ENCODE measurements at places on chromosomes 16 and 17. TPM values are rescaled to one million over a fixed set of nuclear protein-coding genes. Genes with fewer than 3 reads are reported as not detected.
A peak's percentile ranks its signal among the peaks of the same experiment; 100 is the strongest.

DNA sequence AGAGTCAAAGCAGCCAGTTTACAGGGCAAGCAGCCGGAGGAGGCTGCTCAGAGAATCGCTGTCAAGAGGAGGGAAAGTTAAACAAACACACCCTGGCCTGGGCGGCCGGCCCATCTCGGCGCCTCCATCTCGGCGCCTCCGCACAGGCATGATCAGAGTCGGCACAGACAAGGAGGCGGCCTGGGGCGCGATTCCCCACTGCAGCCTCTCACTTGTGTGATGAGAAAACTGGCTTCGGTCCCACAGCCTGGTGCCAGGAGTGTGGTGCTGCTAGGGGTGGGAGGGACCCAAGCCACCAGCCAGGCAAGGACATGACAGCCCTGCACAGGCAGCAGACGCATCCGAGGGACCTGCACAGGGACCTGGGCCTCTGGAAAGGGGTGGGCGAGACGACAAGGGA, 17.7 kb downstream of the SLC38A10 start:
- peaks cover 16% of the 10 kb centered on the region for H3K36me3 ChIP-seq
- no peaks in the 10 kb centered on the region for H3K4me1 ChIP-seq
- H3K27me3 ChIP-seq, result no peaks in the 10 kb centered on the region
- no peak for DNase-seq

DNA sequence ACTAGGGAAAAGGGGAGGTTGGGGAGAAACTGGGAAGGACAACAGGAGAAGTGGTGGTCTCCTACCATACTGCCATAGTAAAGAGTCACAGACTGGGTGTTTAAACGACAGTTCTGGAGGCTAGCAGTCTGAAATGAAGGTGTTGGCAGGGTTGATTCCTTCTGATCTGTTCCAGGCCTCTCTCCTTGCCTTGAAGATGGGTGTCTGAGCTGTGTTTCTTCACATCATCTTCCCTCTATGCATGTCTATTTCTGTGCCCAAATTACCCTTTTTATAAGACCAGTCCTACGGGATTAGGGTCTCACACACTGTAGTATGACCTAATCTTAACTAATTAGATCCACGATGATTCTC, 79.8 kb upstream of the TMEM97 start:
- no peak for DNase-seq
- no peaks in the 10 kb centered on the region for H3K4me1 ChIP-seq
- peaks cover 30% of the 10 kb centered on the region for H3K27me3 ChIP-seq
- H3K27ac ChIP-seq, result no peak overlapping the region
- no peak overlapping the region for H3K4me3 ChIP-seq
- H3K36me3 ChIP-seq, result no peaks in the 10 kb centered on the region

- no peaks in the 10 kb centered on the region for H3K36me3 ChIP-seq
- no peak overlapping the region for H3K4me3 ChIP-seq
- no peaks in the 10 kb centered on the region for H3K4me1 ChIP-seq
- H3K27me3 ChIP-seq, result no peaks in the 10 kb centered on the region
These were observed 28.9 kb upstream of the RBFOX1 start for GRCh38 chr16:7303660-7304200.

DNA sequence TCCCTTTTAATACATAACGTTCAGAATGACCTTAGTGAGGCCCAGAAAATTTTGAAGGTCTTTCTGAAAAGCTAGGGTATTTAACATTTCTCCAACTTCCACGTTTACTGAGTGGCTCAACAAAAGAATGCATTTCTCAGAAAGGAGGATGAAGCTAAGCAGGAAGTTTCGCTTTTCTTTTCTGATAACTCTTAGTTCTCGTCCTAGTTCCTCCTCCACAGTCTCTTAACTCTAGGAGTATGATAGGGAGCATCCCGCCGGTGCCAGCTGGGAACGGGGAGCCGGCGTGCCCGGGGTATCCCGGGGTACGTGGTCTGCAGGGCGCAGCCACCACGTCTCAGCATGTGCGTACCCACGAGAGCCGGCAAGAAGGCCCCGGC, 363 bp downstream of the KARS1 start:
- peak overlapping the region; percentile 98 for H3K27ac ChIP-seq
- no peaks in the 10 kb centered on the region for H3K27me3 ChIP-seq
- H3K4me3 ChIP-seq, result peak overlapping the region; percentile 81
- H3K4me1 ChIP-seq, result peaks cover 54% of the 10 kb centered on the region
- H3K36me3 ChIP-seq, result peaks cover 43% of the 10 kb centered on the region

- H3K27ac ChIP-seq, result no peak overlapping the region
- H3K36me3 ChIP-seq, result no peaks in the 10 kb centered on the region
- no peak overlapping the region for H3K4me3 ChIP-seq
- peaks cover 6% of the 10 kb centered on the region for H3K27me3 ChIP-seq
These were observed 35.3 kb upstream of the RAI1 start for GRCh38 chr17:17645961-17646360.

- no peaks in the 10 kb centered on the region for H3K36me3 ChIP-seq
- no peak for DNase-seq
- no peaks in the 10 kb centered on the region for H3K4me1 ChIP-seq
- no peak overlapping the region for H3K4me3 ChIP-seq
- peaks cover 14% of the 10 kb centered on the region for H3K27me3 ChIP-seq
These were observed 174.3 kb downstream of the MAP2K6 start for GRCh38 chr17:69588827-69589239.

DNA sequence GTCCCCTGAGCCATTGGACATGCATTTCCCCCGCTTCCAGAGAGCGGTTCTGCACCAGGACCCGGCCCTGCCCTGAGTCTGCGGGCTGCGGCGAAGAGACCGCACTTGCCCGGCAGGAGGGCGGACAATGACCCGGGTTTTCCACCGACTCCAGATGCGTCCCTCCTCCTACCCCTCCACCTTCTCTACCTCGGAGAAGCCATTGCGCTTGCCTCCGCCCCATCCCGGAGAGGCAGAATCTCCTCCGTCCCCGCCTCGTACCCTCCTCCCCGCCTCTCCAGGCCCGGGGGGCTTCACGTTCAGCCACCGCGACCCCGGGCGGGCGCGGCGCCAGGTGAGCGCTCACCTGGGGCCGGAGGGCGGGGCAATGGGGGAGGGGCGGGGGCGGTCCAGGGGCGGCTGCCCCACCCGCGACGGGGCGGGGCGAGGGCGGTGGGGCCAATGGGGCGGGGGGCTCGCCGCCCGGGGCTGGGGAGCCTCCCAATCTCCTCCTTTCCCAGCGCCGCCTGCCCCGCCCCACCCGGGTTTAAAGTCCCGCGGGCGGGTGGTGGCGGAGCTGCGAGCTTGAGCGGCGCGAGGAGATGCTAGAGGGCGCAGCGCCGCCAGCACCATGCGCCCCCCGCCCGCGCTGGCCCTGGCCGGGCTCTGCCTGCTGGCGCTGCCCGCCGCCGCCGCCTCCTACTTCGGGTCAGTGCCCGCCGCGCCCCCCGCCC, at the start of gene WNT9B:
Gene WNT9B (plus strand): TSS at position 555 of the 713 bp plus-strand sequence. CDS start 56 bp downstream, at position 611.
- no peak for DNase-seq
- no peak within 1 kb of the TSS for H3K27ac ChIP-seq
- H3K4me3 ChIP-seq, result no peak within 1 kb of the TSS
- peaks cover 75% of the 10 kb centered on the region for H3K27me3 ChIP-seq
- H3K36me3 ChIP-seq, result no peaks in the 10 kb centered on the region

DNA sequence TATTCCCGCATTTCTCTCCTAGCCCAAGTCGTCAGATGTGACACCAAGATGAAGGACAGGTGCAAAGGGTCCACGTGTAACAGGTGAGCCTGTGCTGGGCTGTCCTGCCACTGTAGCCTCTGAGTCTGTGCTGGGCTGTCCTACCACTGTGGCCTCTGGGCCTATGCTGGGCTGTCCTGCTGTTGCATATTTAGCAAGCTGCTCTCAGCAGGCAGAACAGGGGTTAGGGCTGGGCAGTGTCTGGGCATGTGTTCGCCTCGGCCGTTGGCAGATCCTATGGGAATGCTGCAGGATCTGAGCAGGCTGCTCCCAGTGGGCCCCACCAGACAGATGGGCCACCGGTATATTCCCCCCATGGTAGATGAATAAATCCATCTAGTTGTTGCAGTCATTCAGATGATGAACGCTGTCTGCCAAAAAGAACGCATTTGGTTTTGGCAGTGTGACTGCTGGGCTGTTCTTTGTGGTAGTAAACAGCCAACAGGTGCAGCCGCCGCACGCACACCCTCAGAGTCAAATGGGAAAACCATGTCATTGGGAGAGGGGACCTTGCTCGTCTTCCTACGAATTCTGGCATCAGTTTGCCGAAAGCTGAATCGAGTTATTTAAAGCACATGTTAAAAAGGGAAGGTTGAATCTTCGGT, 49.2 kb downstream of the CRISPLD2 start:
- H3K4me1 ChIP-seq, result no peaks in the 10 kb centered on the region
- DNase-seq, result no peak
- no peaks in the 10 kb centered on the region for H3K36me3 ChIP-seq

- peaks cover 18% of the 10 kb centered on the region for H3K4me1 ChIP-seq
- DNase-seq, result no peak
- H3K27ac ChIP-seq, result no peak overlapping the region
- no peak overlapping the region for H3K4me3 ChIP-seq
- no peaks in the 10 kb centered on the region for H3K27me3 ChIP-seq
These were observed 12.0 kb upstream of the PNPO start for GRCh38 chr17:47929218-47930000.

DNA sequence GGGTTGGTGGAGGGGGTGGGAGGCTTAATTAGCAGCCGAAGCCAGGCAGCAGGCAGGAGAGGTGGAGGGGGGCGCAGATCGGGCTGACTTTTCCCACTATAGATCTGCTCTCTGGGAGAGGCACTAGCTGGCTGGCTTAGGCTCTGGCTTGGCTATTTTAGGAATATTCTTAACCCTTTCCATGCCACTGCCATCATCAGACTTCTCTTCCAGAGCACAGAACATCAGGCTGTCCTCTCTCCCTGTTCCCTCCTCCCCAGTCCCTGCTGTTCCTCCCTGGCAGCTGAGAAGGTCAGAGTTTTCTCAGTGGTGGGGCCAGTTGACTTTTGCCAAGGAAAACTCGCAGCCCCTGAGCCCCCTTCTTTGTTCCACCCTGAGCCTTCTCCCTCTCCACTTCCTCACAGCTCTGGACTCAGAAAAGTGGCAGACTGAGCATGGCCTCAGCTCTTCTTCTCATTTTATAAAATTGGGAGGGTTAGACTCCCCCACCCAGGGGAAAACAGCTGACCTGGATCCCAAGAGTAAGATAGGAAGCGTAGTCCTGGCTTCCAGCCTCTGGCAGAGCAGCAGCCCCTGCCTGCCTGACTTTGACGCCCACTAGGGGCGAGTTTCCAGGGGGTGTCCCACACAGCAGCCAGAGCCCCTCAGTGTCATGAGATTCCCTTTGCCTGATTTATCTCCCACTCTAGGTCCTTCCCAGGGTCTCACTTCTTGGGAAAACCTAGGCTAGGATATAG, 9.9 kb upstream of the C1QL1 start:
- H3K27ac ChIP-seq, result no peak overlapping the region
- H3K27me3 ChIP-seq, result peaks cover 57% of the 10 kb centered on the region
- no peak for DNase-seq
- H3K36me3 ChIP-seq, result peaks cover 2% of the 10 kb centered on the region
- no peaks in the 10 kb centered on the region for H3K4me1 ChIP-seq

GRCh38 chr16:58345574-58346354, 46.5 kb upstream of the GINS3 start:
- H3K36me3 ChIP-seq, result no peaks in the 10 kb centered on the region
- no peak for DNase-seq
- H3K27me3 ChIP-seq, result peaks cover 61% of the 10 kb centered on the region
- H3K4me3 ChIP-seq, result no peak overlapping the region
- no peak overlapping the region for H3K27ac ChIP-seq

The CCL3 gene
- total RNA-seq, result 77.2 TPM

The HIRIP3 gene
- 49.3 TPM for total RNA-seq
